ENCODE measurements at places on chromosomes 7 and 10. TPM values are rescaled to one million over a fixed set of nuclear protein-coding genes. Genes with fewer than 3 reads are reported as not detected.

- no peak for DNase-seq
These were observed 152.0 kb upstream of the PITRM1 start for GRCh38 chr10:3324612-3325038.

DNA sequence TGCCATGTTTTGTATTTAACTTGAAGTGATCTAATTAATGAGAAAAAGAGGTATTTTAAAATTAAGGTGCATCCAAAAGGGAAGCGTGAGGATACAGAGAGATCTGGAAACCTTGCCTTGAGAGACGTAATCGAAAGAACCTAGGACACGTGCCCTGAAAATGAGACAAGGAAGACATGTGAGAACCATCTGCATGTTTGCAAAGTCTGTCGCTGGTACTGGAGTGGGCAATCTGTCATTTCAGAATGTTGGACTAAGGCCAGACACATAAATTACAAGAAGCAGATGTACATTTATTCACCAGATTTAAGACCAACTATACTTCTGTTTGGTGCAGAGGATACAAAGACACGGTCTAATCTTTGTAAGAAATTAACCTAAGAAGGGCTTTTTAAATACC is 9.2 kb downstream of the AGR2 start:
- DNase-seq, result no peak

DNA sequence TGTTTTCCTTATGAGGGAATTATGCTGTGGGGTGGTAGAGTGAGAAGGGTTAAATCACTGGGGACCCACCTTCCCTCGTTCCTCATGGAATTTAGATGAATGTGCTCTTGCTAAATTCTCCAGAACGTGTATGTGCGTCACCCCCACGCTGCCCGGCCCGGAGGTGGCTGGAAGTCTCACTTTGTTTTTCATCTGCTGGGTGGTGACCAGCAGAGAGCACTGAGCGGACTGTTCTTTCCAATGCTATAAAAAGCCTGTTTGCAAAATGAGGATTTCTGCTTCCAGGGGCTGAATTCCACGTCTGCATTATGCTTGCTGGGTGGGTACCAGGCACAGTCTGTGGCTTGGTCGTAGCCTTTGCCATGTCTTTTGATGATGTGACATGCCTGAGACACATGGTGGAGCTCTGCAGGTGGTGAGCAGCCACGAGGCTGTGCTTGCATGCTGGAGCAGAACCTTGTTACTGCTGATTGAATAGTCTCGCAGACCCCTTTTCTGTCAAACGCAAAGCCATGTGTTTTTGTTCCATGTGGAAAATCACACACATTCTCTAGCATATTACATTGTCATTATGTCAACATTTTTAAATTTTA is 31.9 kb upstream of the INSYN2A start:
- no peak for DNase-seq

Gene SYCE1
- not detected for total RNA-seq

GRCh38 chr7:45921699-45922519 is 837 bp upstream of the IGFBP3 start:
- peak; percentile 78 for DNase-seq

Gene MXI1
- total RNA-seq, result 8.5 TPM

Gene ATRNL1
- total RNA-seq, result not detected

- no peak for DNase-seq
These were observed 920.8 kb upstream of the CELF2 start for GRCh38 chr10:10096898-10097297.

Gene STEAP2
- total RNA-seq, result 4.2 TPM

Gene SNX10
- total RNA-seq, result 1.2 TPM

- DNase-seq, result no peak
These were observed 365.7 kb downstream of the GATA3 start for GRCh38 chr10:8420182-8420581.

- no peak for DNase-seq
These were observed 89.2 kb downstream of the CUL2 start for GRCh38 chr10:35000936-35001335.

- no peak for DNase-seq
These were observed 743 bp upstream of the POR start for GRCh38 chr7:75914169-75914654.

GRCh38 chr10:27716521-27716920 is 29.1 kb downstream of the MKX start:
- DNase-seq, result no peak

DNA sequence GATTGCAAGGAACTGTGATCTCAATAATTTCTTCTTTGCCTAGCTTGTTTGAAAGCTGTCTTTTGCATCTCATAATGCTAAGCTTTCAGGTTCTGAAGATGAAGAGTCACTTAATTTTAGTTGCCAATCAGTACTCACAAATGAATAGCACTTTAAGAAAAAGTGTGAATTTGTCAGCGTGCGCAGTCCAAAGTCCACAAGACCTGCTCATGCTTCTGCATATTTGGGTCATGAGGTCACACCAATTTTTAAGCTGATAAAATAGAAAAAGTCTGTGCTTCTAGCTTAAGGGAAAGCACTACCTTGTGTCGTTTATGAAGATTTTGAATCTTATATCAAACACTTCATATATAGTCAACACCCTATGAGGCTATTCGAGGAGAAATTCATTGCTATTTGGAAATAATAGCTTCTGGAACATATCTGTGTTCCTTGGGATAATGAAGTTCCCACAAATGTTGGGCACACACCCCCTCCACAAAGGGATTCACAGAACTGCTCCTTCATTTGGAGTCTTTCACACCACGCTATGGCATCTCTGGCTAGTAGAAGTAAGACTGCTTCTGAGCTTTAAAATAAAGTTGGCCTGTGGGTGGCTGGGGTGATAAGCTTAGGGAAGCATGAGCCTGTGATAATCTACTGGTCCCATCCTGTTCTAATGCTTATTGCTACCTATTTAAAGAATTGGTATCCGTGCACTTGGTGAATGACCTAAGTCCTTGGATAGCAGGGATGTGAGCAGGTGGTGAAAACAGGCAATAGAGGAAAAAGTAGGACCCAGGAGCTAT is 33.3 kb downstream of the A1CF start:
- DNase-seq, result no peak

GRCh38 chr10:80598084-80598798 is 60.5 kb downstream of the SH2D4B start:
- DNase-seq, result no peak

Gene FAM25G
- not detected for total RNA-seq

Gene CH25H
- not detected for total RNA-seq

Gene ANKRD61
- 0.35 TPM for total RNA-seq

- DNase-seq, result no peak
These were observed 16.6 kb downstream of the BAG3 start for GRCh38 chr10:119667562-119668328.

Gene MYO1G
- 0.11 TPM for total RNA-seq

GRCh38 chr7:114554781-114555537 is 140.3 kb downstream of the FOXP2 start:
- DNase-seq, result no peak

Gene A1CF
- total RNA-seq, result not detected

DNA sequence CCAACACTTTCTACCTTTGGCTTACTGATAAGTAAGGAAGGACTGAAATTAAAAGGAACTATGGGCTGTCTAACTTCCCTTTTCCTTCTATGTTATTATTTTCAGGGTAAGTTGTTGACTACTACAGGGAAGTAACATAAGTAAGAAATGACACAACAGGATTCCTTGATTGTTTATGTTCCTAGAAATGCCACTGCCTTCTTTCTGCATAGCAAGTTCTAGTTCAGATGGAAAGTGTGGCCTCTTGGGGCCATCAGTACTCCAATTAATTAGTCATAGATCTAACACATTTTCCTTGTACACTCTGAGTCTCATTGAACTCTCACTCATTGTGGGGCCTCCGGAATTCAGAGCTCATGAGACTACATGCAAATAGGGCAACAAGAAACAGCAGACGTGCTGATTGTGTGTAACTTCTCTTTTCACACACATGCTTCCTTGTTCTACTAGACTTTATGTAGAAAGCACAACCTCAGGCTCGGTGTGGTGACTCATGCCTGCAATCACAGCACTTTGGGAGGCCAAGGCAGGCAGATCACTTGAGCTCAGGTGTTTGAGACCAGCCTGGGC is 35.3 kb upstream of the HIBADH start:
- peak; percentile 11 for DNase-seq

DNA sequence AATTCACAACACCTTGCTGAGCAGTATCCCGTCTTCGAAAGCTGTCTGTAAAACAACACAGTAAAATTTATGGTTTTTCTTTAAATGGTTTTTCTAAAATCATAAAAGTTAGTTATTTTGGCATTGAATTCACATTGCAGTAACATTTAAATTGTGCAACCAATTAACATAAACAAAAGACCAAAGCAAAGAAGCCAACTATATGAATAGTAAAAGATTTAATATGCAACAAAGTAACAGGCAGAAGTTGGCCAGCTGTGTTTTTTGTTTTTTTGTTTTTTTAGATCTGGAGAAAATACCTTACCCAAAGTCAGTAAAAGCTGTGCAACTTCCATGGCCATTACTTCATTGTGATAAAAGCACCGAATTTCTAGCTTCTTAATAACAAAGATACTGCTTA is 11.3 kb downstream of the SRI start:
- DNase-seq, result no peak

Gene HMX2
- total RNA-seq, result not detected

DNA sequence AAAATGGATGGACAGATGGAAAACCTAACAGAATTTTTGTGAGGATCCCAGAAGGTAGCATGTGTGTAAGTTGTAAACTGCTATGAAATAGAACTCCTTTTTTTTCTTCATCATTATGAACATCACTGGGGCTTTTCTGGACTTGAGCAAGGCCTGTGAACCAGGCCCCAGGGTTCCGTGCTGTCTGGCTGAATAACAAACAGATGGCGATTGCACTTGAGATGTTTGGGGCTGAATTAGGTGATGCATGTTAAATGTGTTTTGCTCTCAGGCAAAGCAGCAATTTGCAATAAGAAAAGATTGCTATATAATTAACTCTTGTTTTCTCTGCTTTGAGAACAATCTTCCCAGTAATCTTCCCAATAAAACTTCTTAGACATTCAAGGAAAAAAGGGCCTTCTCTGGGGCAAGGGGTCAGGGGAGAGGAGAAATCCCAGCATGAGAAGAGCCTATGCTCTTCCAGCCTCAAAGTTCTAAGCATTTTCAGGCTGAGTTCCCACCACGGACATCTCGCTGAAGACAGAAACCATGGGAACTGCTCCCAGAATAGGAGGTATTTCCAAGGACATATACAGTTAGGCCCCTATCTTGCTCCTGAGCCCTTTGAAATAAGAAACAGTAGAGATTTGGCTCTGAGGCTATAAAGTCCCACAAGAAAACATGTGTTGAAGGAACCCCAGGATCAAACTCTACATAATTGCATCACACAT is 98.7 kb downstream of the ITIH5 start:
- no peak for DNase-seq

Gene EBF3
- 2.0 TPM for total RNA-seq

Gene CRHR2
- total RNA-seq, result not detected

- no peak for DNase-seq
These were observed 17.0 kb upstream of the TIAL1 start for GRCh38 chr10:119613741-119614140.

Gene LHPP
- total RNA-seq, result 4.2 TPM

All from endothelial cell of umbilical vein (primary cell).